HCT116 (cell line): ENCODE measurements at places on chromosomes 6 and 20.
A peak's percentile ranks its signal among the peaks of the same experiment; 100 is the strongest.

DNA sequence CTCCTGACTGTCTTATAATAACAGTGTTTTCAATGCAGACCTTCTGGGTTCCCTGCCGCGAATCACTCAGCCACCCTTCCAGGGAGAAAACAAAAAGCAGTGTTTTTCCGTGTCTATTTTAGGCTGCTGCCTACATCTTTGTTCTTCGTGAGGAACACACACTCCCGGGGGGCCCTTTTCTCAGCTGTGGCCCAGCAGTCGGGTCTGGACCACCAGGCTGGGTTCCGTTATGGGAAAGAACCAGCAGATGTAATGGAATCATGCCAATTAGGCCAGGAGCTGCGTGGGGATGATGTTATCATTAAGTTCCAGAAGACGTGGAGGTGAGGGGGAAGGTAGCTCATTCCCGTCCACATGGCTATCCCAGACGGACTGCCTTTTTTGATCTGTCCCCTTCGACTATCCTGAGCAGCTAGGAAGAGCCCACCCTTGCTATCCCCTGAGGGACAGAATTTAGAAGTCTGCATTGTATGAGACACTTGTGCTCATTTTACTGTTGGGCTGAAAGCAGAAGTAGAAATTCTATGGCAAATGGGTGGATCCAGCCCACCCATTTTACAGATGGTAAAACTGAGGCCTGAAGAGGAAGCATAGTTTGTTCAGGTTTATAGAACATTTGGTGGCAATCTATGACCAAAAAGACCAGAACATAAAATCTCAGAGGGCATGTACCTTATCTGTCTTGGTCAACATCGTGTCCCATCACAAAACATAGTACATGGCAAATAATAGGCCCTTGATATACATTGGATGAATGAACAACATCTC, 54.5 kb downstream of the KCNB1 start:
- DNase-seq: no peak

- no peak for DNase-seq
Measured at GRCh38 chr20:33829636-33830035, 18.5 kb downstream of the CHMP4B start.

DNA sequence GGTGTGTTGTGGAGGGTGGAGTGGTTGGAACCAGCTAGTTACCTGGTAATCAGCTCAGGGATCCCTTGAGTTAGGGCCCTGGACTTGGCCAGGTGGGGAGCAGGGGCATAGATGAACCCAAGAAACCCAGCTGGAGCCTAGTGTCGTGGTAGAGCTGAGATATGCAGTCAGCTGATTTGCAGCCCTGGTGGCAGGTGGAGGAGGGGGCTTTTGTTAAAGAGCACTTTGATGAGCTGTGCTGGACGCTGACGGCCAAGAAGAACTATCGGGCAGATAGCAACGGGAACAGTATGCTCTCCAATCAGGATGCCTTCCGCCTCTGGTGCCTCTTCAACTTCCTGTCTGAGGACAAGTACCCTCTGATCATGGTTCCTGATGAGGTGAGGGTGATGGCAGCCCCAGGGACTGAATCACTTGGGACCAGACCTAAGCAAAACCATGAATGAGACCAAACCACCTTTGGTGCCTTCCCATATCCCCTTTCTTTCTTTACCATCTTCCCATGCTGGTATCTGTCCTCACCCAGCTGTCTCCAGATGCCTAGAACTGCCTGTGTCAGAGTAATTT, 12.7 kb downstream of the DEF6 start:
- DNase-seq: no peak

DNA sequence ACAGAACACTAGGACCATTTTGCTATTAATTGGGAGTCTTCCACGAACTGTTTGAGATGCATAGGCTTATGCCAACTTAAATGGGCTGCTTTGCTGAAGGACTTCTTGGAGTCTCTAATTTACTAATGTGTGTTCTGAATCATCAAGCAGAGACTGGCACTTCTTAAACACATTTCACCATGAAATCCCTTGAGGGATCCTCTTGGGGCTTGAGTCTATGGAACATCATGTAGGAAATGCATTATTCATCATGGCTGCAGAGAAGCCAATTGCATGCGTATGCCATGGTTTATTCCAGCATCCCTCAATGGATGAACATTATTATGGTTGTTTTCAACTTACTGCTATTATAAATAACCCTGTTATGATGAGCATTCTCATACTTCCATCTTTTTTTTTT, 73.4 kb downstream of the FGD2 start:
- DNase-seq: no peak

DNA sequence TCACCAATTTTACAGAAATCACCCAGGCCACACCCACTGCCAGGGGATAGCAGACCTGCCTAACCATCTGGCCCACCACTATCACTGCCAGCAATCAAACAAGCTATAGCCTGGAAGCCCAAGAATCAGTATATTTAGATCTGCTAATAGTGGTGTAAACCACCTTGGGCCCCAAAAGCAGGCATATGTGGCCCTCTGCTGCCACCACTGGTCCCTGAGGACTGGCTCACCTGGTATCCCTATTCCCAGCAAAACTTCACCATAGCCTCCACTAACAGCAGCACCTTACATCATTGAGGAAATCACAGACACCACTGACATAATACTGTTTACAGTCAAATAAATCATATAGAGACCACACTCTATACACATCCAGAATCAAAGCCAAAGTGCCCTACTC, 880.4 kb upstream of the MAN1A1 start:
- peak; percentile 4 for DNase-seq

GRCh38 chr6:142705054-142705453, 239.9 kb downstream of the HIVEP2 start:
- DNase-seq: no peak

GRCh38 chr20:12113468-12114371, 196.0 kb downstream of the BTBD3 start:
- DNase-seq: no peak

- no peak for DNase-seq
Measured at GRCh38 chr6:24930431-24930871, 5.3 kb downstream of the RIPOR2 start.

GRCh38 chr6:95581073-95581472, 3.7 kb downstream of the MANEA start:
- DNase-seq: no peak
